Activated CD4-positive, alpha-beta T cell treated with anti-CD3 and anti-CD28 coated beads for 48 hours (primary cell): ENCODE measurements at places on chromosomes 1 and 21.

DNA sequence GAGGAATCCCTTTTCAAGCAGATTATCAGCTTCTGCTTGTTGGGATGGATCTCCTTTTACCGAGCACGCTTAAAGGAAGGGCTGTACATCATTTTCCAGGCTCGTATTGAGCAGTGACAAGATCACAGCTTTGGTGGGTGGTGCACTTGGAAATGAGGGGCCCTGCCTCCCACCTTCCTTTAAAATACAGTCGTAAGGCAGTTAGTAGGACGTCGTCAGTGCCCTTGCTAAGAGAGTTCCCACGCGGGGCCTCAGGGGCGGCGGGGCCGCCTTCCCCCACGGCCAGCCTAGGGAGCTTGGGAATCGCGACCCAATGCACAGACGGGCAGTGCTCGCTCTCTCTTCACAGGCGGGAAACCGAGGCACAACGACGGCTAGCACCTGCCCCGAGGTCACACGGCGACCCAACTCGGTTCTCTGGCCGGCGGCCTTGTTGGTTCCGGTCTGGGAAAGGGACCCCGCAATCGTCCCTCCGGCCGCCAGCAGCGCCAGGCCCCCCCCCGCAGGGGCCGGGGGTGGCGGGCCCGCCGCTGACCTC lies 58.6 kb downstream of the H3-3A start:
- DNase-seq: no peak

- DNase-seq: no peak
These were observed 39.6 kb downstream of the FCER1A start for GRCh38 chr1:159341736-159342135.

- DNase-seq: no peak
These were observed 80.5 kb downstream of the VCAM1 start for GRCh38 chr1:100799954-100800612.

- no peak for DNase-seq
These were observed 322.8 kb downstream of the TTLL7 start for GRCh38 chr1:83676106-83676505.

DNA sequence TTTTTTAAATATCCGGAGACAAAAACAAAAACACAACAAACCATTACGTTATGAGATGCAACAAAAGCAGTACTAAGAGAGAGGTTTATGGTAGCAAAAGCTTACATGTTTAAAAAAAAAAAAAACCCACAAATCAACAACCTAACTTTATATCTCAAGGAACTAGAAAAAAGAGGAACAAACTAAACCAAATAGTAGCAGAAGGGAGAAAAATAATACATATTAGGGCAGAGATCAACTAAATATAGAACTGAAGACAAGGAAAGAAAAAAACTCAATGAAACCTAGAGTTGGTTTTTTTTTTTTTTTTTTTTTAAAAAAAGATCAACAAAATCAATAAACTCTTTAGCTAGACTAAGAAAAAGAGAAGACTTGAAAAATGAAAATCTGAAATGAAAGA lies 34.9 kb downstream of the ZNF644 start:
- no peak for DNase-seq

DNA sequence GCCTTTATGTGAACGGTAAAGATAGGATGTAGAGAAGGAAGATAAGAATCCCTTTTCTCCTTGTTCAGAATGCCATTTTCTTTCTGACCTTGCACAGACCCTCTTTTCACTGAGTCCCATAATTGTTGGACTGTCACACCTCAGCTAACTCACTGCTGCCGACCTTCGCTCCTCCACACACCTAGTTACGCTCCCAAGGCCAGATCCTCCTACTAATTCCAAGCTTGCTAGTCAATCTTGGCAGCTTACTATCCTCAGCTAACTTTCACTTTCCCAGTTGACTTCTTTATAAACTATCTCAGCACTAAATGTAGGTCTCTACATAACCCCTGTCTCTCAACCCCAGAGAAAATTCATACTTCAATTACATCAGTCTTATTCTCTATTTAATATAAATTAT lies 471.8 kb upstream of the PRMT6 start:
- no peak for DNase-seq

DNA sequence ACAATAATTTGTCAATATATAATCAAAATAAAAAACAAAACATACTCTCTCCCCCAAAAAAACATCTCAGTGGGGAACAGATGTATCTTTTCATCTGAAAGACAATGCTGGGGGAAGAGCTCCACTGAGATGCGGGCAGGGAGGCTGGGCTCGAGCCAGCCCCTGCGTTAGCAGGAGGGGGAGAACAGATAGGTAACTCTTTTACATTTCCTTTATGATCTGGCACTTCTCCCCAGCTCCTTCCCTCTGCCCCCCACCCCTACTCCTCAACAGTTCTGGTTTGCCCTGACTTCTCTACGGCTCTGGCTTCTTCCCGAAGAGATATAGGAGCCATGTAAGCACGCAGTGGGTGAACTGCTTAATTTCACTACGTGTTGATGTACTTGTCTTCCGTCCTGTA lies 12.4 kb downstream of the LEPR start:
- no peak for DNase-seq

- no peak for DNase-seq
These were observed at the start of gene FCER1A for GRCh38 chr1:159302095-159302494. FCER1A (plus strand) TSS chr1:159302336; CDS start chr1:159302365, 29 bp downstream.

GRCh38 chr1:16607433-16607851 lies 5.9 kb downstream of the NBPF1 start:
- DNase-seq: no peak

- DNase-seq: no peak
These were observed 30.5 kb downstream of the BATF3 start for GRCh38 chr1:212669102-212669501.

GRCh38 chr1:220807726-220808125 lies 21.0 kb downstream of the MTARC1 start:
- no peak for DNase-seq

GRCh38 chr1:108080448-108080847 lies 115.5 kb upstream of the VAV3 start:
- DNase-seq: peak; percentile 48
